ENCODE measurements at places on chromosomes 16 and 17.

- no peak for DNase-seq
Observed at GRCh38 chr17:81027591-81028505, 7.1 kb upstream of the BAIAP2 start.

- DNase-seq, result no peak
Observed at GRCh38 chr16:51148678-51149228, 2.3 kb downstream of the SALL1 start.

GRCh38 chr17:65772989-65773388 lies 211.5 kb upstream of the AXIN2 start:
- DNase-seq, result no peak

DNA sequence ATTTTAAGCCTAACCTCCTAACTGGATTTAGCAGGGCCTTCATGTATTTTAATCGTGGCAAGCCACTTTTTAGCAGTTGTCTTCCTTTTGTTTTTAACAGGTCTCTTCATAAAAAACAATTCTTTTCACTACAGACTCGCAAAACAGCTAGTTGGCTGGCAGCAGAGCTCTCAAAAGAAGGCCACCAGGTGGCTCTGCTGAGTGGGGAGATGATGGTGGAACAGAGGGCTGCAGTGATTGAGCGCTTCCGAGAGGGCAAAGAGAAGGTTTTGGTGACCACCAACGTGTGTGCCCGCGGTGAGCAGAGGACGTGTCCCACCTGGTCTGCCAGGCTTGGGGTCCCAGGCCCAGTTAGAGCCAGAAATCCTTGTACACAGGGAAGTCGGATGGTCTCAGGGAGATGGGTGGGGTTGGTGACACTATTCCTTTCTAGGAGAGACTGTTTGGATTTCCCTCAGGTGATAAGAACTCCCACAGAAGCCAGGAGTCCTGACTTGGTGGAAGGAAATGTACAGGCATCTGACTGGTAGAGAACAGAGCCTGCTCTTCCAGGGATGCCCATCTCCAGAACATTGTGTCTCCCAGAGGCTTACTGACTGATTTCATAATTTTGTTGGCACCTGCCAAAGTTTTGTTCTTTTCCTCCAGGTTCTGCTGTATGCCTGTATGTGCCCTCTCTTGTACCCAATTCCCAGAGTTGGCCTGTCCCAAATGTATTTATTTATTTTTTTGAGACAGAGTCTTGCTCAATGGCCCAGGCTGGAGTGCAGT lies 14.9 kb upstream of the DDX19A start:
- no peak for DNase-seq

- DNase-seq, result no peak
Observed at GRCh38 chr16:67030221-67030962, 1.4 kb downstream of the CBFB start.

DNA sequence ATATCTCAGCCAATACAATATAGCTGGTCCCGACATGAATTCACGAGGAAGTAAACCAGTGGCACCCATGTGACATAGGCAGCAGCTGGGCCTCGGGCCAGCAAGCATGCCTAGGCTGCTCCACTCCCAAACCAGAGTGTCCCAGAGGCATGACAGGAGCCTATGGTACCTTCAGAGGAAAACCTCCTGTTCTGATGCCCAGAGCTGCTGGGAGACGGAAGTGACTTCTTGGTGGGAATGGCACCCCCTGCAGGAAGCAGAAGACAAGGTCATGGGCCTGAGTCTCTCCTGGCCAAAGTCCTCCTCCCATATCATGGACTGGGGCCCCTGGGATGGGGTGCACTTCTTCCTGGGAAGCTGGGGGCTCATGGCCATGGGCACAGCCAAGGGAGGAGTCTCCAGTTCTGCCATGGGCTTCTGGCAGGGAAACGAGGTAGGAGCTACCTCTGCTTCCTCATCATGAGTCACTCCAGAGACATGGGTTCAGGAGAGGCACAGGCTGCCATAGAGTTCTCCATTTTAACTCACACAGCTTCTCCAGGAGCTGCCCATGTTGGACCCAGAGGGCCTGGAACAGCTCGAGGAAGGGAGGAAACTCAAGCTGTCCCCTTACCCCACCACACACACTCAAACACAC lies 13.4 kb downstream of the FBF1 start:
- no peak for DNase-seq

DNA sequence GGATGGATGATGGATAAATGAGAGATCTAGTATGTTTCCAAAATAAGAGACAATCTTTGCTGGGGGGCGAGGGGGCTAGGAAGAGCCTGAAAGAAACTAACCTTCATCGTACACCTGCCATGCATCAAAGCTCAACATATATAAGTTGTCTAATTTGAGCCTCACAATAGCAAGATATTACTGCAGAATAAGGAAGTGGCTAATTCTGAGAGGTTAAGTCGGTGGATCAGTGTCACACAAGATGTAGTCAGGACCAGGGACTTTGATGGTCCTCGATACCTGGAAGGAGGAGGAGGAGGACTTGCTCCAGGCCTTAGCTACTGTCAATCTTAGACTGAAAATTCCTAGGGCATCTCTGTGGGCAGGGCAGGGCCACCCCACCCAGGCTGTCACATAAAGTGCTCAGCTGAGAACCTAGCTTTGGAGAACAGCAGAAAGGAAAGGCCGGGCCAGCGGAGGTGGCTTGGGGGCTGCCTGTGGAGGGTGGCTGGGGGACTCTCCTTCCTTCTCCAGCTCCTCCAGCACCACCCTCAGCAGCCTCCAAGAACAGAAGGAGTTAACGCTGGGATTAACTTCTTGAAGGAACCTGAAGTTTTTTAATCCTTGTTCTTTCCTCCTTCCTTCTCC lies 460 bp upstream of the SLC13A2 start:
- no peak for DNase-seq
